ENCODE measurements at places on chromosomes 2 and 18.
A peak's percentile ranks its signal among the peaks of the same experiment; 100 is the strongest.

GRCh38 chr2:160726046-160726445, 232.4 kb upstream of the RBMS1 start:
- DNase-seq, result no peak

- DNase-seq, result peak; percentile 2
Observed at GRCh38 chr2:76953733-76954347, 568.3 kb downstream of the LRRTM4 start.

DNA sequence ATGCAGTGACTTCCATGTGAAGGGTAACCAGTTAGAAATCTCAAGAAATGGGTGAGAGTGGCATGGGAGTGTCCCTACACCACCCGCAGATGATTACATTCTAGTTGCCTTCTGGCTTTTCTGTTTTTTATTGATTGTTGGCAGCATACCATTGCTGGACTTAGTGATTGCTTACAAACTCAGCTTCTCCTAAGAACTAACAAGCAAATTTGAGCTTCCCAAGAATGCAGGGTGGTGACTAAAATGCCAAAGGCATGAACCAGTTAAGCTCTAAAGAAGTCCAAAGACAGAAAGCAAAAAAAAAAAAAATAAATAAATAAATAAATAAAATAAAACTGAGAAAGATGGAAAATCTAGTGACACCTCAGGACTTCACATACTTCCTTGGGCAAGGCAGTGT, 245.5 kb upstream of the PARD3B start:
- no peak for DNase-seq

GRCh38 chr2:21411741-21412140, 288.0 kb downstream of the TDRD15 start:
- DNase-seq, result no peak

DNA sequence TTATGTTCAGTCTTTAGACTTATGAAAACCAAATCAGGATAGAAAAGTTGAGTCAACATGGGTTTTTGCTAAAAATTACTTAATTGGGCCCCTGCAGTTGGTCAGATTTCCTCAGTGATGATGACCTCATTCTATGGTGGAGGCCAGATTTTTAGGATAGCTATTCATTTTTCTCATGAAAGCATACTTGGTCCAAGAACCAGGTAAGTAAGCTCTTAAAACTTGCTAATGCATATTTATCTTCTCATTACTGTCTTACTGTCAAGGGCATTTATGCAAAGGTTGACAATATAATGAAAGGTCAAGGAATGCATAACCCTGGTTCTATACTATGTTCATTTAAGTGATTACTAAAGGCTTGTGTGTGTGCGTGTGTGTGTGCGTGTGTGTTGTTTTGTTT, 650.6 kb downstream of the SATB2 start:
- peak; percentile 69 for DNase-seq

DNA sequence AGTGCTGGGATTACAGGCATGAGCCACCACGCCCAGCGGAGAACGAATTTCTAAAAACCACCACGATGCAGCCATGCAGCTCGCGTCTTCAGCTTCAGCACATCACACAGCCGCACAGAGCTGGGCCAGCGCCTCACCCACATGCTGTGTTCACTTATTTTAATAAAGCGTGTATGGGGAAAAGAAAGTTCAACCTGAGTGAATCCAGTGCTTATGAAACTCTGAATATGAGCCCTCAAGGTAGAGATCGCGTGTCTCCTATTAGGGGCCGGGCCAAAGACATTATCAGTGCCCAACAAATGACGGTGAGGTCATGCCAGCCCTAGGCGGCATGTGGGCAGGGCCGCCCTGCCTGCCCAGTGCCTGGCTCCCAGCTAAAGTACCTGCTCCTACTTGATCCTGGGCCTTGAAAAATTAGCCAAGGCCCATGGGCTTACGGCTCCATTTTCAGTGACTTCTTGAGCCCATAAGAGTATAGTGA, 44.3 kb downstream of the SPRED2 start:
- DNase-seq, result no peak

DNA sequence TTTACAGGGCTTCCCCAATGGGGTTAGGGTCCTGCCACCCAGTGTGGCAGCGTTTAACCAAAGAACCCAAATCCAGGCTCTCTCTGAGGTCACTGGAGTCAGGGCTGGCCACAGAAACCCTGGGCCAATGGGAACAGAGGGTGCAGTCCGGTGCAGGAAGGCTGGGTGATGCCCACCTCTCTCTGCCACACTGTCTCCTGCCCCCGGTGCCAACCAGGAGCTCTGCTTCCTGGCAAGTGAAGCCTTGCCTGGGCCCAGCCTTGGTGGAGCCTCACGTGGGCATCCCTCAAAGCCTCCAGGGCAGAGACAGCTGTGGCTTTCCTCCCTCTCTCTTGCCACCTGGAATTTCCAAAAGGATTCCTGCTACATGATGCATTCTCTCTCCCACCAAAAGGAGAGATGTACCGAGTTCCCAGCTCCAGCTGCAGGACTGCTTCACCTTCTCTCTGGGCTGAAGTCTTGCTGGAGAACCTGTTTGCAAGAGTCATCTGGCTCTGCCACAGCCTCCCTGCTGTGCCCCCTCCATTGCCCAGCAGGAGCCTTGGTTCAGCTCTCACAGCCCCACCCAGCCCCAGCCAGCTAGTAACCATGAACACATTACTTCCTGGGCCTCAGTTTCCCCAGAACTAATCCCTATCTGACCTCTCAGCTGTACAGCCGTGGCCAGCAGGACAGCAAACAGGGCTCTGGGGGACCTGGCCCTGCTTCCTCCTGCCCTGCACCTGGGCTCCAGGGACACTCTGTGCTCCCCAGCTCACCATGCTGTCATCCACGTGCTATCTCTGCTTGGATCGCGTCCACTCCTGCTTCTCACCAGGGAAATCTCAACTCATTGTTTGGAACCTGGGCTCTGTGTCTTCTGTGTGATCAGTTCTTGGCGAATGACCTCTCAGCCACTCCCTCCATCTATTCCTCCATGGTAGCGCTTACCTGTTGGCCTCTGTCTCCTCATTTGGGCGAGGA, 43.4 kb downstream of the KCNF1 start:
- no peak for DNase-seq

GRCh38 chr2:207501802-207502576, 27.8 kb upstream of the CREB1 start:
- no peak for DNase-seq

DNA sequence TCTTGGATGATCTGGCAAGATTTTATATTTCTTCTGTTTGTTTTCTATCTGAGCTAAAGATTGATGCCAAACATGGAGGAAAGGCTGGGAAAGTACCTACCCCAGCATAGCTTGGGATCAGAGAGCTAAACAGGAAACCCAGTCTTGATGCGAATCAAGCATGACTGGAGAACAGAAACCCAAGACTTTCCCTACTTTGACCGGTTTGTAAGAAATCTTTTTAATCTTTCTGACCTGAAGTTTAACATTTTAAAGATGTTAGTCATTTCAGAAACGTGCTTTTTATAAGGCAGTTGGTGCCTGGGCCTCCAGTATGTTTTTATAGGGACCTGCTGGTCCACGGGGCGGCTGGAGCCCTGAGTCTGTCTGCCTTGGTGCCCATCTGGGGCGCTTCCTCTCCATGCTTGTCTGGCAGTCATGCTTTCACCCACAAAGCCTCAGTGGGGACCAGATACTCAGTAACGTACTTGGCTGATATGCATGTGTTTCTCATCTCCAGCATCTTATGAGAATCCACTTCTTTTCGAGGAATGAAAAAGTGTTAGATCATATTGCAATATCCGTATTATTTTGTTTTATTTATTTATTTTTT, 266.5 kb downstream of the PTGR3 start:
- DNase-seq, result peak; percentile 2

DNA sequence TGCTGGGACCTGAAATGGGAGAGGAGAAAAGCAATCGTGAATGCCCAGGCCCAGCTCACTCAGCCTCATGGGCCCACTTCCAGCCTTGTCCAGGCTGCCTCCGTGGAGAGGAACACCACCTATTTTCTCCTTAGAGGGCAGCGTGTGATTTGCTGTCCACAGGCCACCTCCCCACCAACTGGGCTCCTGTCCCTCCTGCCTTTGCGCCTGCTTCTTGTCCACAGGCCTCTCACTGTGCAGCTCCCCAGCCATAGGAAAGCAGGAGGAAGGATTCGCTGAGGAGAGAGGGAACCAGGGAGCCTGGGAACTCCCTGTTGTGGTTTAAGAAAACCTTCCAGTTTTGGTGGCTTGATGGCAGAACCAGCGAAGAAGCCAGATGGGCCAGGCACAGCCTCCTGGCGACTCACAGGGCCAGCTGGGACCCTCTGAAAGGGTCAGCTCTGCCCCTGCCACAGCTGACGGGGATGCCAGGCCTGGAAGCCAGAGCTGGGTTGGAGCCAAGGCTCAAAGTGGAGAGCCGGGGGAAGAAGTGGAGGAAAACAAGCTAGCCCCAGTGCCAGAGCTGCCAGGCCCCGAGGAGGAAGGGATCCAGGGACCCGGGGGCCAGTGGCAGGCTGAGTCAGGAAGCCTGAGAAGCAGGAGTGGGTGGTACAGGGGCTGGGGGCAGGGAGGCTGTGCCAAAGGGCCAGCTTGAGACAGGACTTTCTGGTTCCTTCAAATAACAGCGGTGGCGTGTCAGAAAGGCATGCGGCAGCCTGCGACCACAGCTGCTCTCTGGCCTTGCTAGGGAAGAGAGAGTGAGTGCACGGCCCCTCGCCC, 9.9 kb downstream of the TMBIM1 start:
- DNase-seq, result peak; percentile 64

DNA sequence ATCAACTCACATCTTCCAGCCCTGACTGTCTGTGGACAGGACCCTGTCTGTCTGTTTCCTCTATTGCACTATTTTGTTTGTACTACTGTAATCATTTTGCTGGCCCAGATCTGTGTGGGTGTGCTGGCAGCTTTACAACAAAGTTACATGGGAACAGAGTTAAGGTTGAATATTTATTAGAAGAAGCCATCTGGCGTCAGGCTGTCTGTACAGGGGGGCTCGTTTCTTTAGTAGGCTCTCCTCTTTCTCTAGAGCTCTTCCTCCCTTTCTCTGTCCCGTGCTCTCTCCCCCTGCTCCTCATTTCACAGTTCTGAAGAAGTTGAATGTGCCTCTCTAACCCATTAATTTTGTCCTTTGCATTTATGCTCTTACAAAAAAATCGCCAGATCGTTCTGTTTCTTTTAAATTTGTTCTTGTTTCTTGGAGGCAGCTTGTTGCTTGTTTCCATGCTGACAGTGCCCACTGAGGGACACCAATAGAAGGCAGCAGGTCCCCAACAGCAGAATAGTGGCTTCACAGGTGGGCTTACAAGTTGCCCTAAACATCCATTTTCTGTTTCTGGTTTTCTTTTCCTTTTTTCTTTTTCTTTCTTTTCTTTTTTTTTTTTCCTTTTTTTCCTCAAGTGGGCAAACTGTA, 315.2 kb upstream of the ZEB2 start:
- DNase-seq, result peak; percentile 73

- no peak for DNase-seq
Observed at GRCh38 chr2:31322371-31322770, 88.4 kb downstream of the EHD3 start.

DNA sequence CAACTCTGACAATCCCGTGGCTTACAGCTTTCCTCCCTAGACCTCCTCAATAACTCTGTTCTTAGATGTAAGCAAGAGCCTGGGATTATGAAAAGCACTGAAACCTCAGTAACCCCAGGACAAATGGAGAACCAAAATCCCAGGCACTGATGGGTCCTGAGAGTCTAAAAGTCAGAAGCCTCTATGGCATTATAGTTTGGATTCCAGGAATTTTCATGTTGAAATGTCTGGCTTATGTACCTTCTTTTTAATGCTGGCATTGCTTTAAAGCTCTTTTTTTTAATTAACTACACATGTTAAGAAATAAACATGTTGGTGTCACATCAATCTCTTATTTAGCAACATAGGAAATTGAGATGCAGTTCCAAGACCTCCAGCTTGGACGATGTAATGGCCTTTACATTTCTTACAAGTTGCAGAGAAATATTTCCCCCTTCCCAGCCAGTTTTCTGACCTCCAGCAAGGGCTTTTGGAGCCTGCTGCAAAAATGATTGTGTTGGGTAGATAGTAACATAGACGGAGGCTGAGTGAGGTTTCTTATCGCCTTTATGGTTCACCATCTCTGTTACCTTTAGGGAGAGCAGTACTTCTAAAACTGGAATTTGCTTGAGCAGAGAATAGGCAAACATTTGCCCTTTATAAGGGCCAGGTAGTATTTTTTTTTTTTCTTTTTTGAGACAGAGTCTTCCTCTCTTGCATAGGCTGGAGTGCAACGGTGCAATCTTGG, 84.8 kb upstream of the RASGRP3 start:
- no peak for DNase-seq

GRCh38 chr18:75211953-75212750, 1.6 kb downstream of the TSHZ1 start:
- DNase-seq, result no peak

- DNase-seq, result no peak
Observed at GRCh38 chr2:112583497-112584133, 794 bp upstream of the CHCHD5 start.

DNA sequence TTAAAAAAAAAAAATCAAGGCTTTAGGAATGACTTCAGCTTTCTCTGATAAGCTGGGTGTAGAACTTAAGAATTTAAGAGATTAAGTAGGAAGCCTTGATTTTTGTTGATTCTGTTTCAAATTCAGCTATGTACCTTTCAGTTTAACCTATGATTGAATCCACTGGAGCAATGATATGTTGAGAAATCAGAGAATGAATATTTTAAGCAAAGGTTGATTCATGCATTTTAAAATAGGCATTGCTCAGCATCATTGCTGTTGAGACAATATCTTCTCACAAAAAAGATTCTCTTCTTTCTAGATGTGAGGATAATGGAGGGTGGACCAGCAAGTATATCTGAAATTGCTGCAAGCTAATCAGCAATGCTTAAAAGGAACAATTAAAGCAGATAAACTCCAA, 109.8 kb downstream of the MAP3K20 start:
- DNase-seq, result no peak

- no peak for DNase-seq
Observed at GRCh38 chr2:39215545-39215944, 28.2 kb downstream of the CDKL4 start.

DNA sequence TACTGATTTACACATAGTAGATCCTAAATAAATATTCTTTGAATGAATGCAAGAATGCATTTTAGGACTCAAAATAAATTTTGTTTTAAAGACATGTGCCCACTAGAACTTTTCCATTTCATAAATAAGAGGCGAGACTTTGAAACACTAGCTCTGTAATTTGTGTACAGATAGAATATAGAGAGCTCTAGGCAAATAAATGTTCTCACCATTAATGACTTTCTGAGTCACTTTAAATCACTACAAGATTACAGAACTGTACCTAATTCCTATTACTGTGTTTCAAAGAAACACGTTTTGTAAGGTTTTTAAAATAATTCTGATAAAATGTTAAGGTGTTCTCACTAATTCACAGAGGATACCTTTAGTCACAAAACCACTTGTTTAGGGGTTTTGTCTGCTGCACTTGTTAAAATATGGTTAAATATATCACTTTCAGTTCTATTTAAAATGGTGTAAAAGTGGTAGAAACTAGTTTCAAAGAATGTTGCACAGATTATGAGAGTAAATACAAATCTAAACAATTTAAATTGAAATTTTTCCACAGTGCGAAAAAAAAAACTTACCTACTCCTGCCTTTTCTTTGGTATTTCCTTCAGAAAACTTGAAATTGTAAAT, 158.7 kb upstream of the ZC3H15 start:
- DNase-seq, result no peak

Data from astrocyte (in vitro differentiated cells and primary cell).